ENCODE measurements at places on chromosomes 5 and 9.

GRCh38 chr5:29197631-29198454 lies 1995.6 kb upstream of the CDH6 start:
- DNase-seq = no peak

GRCh38 chr5:1963941-1964451 lies 81.3 kb upstream of the IRX4 start:
- no peak for DNase-seq

GRCh38 chr9:3181049-3181953 lies 337.4 kb upstream of the PUM3 start:
- no peak for DNase-seq

- peak; percentile 83 for DNase-seq
These were observed 851 bp downstream of the NACC2 start for GRCh38 chr9:136093995-136094881.

GRCh38 chr5:178324481-178325310 lies 92.1 kb upstream of the PHYKPL start:
- DNase-seq = no peak

GRCh38 chr5:128844354-128844923 lies 120.8 kb upstream of the SLC27A6 start:
- DNase-seq = no peak

- DNase-seq = no peak
These were observed 181.3 kb upstream of the ZNF608 start for GRCh38 chr5:124927735-124928134.

GRCh38 chr9:76733096-76733495 lies 31.1 kb upstream of the PCA3 start:
- DNase-seq = no peak

- no peak for DNase-seq
These were observed 8.8 kb upstream of the PRDM6 start for GRCh38 chr5:123080215-123080614.
